Activated CD4-positive, alpha-beta T cell treated with anti-CD3 and anti-CD28 coated beads, Interleukin-2, amount 50 U/mL, for 1 hour (primary cell): ENCODE measurements at places on chromosomes 4 and X.

DNA sequence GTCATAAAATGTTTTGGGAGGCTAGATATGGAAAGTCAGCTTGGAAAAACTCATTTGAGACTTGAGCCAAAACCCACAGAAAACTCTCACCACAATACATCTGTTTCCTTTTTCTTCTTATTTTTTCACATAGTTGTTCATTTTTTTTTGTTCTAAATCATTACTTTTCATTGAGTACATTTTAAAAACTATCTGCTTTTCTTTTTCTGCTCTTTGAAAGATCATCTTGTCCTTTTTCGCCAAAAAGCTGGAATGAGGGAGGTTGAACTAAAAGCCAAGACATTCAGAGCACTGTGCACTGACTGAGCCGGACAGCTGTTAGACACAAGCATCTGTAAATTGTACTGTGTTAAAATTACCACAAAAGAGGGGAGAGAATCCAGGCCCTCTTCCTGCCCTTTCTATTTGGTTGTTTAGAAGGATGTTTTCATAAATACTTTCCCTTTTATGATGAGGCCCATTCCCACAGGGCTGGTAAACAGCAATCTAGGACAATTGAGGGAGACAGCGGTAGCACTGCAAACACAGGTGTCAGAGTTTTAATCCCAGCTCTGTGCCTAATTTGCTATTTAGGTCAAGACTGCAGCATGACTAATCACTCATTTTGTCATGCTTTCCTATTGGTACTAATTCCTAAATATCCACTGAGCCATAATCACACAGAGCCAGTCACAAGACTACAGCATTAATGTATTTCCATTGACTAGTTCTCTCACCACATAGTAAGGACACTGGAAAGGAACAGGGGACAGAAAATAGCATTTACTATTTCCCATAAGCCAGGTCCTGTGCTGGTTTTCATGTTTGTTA, 7.3 kb upstream of the RNF150 start:
- DNase-seq = no peak

- no peak for DNase-seq
These were observed 125.4 kb downstream of the ATXN3L start for GRCh38 chrX:13194291-13195103.

DNA sequence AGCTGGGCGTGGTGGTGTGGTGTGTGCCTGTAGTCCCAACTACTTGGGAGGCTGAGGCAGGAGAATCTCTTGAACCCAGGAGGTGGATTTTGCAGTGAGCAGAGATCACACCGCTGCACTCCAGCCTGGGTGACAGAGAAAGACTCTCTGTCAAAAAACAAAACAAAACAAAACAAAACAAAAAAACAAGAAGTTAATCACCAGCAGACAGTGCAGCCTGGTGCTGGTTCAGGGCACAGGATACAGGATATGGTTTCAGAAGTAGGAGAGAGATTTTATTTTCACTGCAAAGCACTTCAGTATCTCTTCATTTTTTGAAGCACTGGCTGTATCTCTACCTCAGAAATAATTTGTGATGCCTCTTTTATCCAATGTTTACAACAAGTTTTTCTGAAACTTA, 1222.9 kb upstream of the PRKX start:
- DNase-seq = no peak

DNA sequence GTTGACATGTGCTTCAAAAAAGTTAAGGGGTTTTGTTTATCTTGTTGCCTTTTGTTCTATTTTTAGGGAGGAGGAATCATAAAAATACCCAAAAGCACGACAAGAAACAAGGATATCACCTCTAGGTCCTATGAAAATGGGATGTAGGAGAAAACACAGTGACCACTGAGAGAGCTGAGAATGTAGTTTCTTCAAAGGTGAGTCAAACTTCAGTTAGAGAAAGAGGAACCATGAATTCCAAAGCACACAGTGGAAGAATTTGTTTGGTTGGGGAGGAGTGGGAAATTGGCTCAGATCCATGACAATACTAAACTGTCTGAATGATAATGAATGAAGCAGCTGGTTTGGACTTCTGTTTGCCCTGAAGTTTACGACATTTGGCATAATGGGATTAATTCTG, 19.1 kb upstream of the FRYL start:
- no peak for DNase-seq

DNA sequence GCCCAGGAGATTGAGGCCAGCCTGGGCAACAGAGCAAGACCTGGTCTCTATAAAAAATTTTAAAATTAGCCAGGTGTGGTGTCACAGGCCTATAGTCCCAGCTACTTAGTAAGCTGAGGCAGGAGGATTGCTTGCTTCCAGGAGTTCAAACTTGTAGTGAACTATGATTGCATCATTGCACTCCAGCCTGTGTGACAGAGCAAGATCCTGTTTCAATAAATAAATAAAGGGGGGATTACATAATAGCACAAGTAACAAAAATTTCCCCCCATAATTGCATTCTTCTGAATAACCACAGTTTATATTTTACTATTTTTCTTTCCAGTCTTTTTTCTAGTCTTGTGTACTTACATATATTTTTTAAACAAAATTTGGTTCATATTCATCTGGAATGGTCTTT, 135.6 kb downstream of the CHIC2 start:
- no peak for DNase-seq

- DNase-seq = no peak
These were observed 8.9 kb downstream of the MSANTD1 start for GRCh38 chr4:3257556-3258482.

DNA sequence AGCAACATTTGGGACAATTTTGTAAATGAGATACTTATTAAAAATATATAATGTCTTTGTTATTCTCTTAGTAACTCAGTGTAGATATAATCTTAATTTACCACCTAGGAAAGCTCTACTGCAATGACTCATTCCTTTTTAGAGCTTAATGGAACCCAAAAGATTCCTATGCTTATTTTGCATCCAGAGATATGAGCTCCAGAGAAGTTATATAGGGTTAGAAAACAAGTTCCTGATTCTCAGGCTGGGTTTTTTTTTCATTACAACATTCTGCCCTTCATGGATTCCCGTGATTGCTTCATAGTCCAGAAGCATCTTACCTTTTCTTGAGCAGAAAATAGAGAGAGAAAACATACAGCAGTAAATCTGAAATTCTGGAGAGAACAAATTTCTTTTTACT, 57.9 kb upstream of the CXCL8 start:
- no peak for DNase-seq

GRCh38 chr4:140152013-140152703, 1.8 kb downstream of the MAML3 start:
- DNase-seq = peak; percentile 77

DNA sequence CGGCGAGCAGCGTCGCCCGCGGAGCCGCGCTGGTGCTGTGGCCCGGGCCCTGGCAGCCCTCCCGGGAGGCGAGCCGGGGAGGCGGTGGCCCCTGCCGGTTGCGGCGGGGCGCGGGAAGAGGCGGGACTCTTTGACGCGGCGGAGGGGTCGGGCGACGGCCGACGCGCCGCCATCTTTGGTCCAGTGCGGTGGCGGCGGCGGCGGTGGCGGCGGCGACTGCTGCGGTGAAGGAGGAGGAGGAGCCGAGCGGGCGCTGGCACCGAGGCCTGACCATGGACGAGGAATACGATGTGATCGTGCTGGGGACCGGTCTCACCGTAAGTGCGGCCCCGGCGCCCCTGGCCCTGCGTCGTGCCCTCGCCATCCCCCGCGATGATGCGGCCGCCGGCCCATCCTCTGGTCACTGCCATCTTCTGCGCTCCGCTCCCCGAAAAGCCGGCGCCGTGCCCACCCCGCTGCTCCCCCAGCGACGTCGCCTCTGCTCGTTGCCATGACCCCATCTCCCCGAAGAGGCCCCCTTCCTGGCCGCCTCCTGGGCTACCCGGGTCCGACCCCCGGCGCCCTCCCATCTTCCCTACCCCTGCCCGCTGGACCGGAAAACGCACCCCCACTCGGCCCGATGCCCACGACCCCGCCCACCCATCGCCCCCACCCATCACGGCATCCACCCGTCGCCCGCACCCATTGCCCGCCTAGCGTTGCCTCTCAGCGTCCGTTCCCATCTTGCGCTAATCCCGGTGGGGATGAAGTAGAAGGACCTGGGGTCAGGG, at the start of gene GDI1:
TSS of gene GDI1 (plus strand) at position 172 of the 770 bp plus-strand sequence. CDS start at position 273, 101 bp downstream.
- peak; percentile 49 for DNase-seq

DNA sequence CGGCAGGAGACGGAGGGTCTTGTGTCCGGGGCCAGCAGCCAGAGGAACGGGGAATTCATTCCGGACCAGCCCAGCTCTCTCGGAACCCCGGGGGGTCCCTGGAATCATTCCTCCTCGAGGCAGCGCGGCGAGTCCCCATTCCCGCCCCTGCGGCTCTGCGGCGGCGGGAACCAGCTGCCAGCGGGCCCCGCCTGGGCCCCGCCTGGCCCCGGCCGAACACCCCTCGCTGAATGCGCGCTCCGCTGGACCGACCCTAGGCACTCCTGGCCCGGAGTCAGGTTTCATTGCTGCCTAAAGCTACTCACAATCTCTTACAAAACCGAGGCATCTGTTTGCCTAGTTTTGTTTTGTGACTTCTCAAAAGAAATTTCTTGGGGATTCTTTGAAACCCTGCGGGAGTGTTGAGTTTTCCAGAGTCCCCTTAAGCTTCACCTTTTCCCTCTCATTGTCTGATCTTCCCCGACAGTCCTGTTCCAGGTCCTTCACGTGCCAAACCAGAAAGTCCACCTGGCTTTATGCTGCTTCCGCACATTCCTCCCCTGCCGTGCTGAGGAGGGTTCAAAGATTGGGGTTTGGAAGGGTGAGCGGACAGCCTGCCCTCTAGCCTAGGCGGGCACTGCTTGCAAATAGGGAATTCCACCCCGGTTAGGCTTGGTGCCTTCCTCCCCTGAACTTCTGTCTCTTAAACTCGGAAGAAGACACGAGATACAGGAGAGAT, 789 bp downstream of the ARHGAP10 start:
- DNase-seq = no peak

DNA sequence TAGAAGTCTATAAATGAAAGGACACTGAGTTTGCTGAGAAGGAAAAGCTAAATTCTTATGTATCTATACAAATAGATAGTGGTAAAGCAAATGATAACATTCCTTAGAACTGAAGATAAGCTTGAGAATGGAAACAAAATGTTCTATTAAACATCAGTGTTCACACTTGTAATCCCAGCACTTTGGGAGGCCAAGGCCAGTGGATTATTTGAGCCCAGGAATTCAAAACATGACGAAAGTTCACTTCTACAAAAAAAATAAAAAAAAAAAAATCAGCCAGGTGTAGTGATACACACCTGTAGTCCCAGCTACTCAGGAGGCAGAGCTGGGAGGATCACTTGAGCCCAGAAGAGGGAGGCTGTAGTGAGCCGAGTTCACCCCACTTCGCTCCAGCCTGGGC, 199.8 kb downstream of the COMMD8 start:
- DNase-seq = no peak

GRCh38 chr4:168857546-168858314, 152.3 kb downstream of the CBR4 start:
- DNase-seq = no peak

GRCh38 chr4:161522031-161522430, 641.8 kb downstream of the FSTL5 start:
- DNase-seq = no peak

- DNase-seq = no peak
These were observed 916 bp downstream of the MXRA5 start for GRCh38 chrX:3345281-3346191.

- DNase-seq = no peak
These were observed 88.9 kb downstream of the COX7B2 start for GRCh38 chr4:46820154-46820553.

DNA sequence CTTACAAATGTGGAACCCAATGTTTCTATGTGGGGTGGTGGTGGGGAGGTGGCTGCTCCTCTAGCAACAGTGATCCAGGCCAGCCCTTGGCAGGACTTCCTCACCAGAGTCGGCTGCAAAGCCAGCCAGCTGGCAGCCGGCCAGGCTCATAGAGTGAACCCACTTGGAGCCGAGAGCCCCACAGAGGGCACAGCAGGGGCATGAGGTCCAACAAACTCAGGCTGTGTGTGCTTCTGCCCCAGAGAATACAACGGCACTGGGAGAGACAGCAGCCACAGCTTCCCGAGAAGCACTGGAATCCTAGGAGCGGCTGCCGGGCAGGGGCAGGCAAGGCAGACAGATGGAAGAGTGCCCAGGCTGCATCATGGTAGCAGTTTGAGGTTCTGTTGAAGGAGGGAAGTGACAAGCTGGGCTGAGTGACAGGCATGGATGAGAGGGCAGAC, 23.5 kb upstream of the SOWAHD start:
- DNase-seq = no peak

DNA sequence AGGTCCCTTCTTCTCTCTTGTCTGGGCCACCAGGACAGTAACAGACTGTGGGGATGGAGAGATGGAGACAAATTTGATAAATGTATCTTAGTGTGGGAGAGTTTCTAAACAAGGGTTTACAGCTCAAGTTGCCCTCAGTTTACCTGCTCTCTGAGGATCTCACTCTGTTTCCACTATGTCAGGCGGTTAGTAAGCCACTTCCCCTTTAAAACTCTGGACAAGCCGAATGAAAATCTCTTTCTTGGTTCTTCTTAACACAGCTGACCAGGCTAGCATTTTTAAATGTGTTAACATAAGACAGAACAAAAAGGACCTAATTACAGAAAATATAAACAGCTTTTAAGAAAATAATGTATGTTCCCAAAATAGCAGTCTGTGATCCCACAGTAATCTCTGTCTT, 2.9 kb upstream of the SCARB2 start:
- DNase-seq = no peak

- no peak for DNase-seq
These were observed 16.5 kb upstream of the CYBB start for GRCh38 chrX:37763400-37763799.

GRCh38 chrX:116757491-116757890, 294.7 kb upstream of the CT83 start:
- DNase-seq = no peak

GRCh38 chr4:156472624-156473023, 499.0 kb downstream of the PDGFC start:
- DNase-seq = no peak
